Occipital lobe (tissue), 3 donors: ENCODE measurements at places on chromosomes 1 and 21.

DNA sequence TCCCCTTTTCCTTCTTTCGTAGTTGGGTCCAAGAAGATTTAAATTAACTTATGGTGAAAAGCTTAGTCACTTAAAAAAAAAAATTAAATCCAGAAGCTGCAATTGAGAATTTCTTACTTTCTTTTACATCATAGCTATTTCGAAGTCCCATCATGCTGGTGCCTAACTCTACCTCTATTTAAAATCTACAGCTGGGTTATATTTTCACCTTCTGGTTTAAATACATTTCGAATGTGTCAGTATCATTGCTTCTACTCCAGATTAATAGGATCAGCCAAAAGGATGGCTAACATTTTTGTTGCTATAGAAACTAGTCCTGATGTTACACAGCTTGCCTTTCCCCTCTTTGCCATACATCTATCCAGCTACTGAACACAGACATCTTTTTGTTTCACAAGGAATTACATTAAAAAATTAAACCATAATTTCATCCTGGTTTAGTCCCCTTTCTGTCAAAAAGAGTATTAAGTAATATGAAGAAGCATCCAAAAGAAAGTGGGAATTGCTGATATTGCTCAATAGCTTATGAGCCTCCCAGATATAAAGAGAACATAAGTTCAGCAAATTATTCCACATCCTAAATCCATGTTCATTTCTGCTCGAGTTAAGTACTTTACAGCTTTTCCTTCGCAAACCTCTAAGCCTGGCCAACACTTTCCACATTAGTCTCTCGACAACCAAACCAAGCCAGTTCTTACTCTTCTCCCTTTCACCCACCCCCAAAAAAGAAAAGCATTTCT, 396.7 kb upstream of the DAB1 start:
- no peak for DNase-seq

- DNase-seq, result no peak
Measured at GRCh38 chr1:92826792-92827191, 5.0 kb upstream of the RPL5 start.

DNA sequence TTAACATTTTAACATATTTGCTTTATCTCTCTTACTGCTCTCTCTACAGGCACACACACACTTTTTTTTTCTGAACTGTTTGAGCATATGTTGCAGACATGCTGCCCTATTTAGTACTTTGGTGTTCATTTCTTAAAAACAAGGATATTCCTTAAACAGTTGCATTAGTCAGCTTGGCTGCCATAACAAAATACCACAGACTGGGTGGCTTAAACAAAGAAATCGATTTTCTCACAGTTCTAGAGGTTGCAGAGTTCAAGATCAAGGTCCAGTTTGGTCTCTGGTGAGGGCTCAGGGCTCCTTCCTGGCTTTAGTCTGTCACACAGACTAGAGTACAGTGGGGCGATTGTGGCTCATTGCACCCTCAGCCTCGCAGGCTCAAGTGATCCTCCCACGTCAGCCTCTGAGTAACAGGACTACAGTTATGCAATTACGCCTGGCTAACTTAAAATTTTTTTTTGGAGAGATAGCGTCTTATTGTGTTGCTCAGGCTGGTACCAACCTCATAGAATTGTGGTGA, 46.7 kb downstream of the RPRD2 start:
- peak; percentile 48 for DNase-seq

DNA sequence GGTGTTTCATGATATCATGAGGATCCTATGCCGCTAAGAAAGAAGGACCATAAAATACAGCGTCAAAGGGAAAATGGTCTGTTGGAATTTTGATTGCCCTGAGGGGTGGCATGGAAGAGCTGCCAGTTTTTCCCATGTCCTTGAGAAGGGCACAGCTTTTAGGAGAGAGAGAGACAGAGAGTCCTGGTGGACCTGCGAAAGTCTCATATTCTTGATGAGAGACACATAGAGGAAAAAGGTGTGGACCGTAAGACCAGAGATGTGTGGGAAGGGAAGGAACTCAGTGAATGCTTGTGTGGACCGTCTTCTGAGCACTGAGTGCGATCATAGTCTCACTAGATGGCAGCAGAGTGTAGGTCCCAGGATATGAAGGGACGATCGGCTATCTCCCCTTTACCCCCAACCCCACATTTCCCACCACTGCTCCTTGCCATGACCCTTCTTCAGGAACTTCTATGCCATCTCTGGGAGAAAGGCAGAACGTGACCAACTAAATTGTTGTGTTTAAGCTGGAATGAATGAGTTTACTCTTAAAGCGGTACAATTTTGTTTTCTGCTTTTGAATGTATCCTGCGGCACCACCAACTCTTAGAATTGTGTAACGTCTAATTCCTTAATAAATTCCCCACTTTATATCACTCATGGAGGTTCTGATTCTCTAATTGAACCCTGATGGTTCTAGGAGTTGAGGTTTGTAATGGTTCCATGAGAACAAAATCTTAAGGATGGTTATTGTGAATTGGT, 117.7 kb downstream of the CTH start:
- DNase-seq, result no peak

DNA sequence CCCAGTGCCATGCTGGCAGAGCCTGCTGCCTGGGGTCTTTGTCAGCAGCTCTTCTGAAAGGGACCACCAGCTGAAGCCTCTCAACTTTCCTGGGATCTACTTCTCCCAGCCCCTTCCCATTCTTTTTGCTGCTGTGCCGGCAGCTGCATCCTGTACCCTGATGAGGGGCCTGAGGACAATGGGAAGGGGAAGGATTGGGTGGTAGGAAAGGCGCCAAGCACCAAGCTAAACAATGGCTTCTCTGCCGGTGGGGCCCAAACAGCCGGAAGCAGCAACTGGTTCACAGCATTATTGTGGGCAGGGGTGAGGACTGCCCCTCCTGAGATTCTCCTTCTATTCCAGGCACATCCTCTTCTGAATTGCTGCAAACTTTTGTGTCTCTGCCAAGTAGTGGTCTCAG, 5.0 kb upstream of the EFCAB14 start:
- DNase-seq, result no peak

- no peak for DNase-seq
Measured at GRCh38 chr1:174243451-174244000, 84.2 kb downstream of the RABGAP1L start.

GRCh38 chr1:61109158-61109557, 26.8 kb downstream of the NFIA start:
- DNase-seq, result no peak

- no peak for DNase-seq
Measured at GRCh38 chr1:52814465-52814864, 28.1 kb upstream of the ZYG11A start.

- DNase-seq, result no peak
Measured at GRCh38 chr1:2523891-2524609, 2.3 kb downstream of the PANK4 start.

- no peak for DNase-seq
Measured at GRCh38 chr1:24341260-24341659, 22.1 kb downstream of the GRHL3 start.
